ENCODE measurements at places on chromosomes 4 and X.
A peak's percentile ranks its signal among the peaks of the same experiment; 100 is the strongest.

DNA sequence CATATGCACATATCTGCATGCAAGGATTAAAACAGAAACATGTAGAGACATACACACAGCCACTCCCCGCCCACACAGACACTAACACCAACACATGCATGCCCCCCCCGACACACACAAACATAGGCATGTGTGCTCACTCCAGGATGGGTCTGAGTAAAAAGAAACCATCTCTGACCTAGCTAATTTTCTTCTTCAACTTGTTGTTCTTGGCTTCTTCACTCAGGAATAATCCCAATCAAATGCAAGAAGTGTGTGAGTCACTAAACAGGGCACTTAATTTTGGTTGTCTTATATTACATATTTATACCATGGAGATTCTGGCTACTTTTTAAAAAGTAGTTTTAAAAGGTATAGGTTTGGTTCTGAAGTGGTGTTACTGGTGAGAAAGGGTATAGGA, 28.3 kb downstream of the ENOX2 start:
- DNase-seq: no peak

DNA sequence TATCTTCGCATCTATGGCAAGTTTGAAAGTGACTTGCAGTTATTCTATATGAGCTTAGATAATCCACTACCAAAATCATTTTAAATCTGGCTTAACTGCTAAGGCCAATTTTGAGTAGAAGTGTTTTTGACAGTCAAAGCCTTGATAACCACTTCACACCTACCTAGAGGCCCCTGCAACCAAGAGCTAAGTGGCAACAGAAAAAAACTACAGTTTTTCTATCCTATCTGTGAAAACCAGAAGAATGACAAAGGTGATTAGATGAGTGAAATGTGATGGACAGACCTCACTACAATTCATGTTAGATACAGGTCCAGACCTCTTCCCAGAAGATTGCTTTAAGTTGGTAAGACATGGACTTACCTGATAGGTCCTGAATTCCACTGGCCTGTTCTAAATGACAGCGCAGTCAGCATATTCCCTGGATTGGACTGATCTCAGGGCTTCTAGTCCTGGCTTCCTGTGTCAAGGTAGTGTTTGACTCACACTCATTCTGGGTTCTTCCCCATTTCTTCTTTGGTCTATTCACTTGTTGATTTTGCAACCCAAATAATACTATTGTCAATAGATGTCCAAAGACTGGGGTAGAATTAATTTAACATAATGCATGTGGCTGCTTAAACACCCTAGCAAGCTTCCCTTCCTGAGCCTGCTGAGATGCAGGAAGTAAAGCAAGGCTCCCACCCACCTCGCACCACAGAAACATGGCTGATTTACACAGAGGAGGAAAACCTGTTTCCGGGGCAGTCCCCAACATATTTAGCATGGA, 65.1 kb downstream of the PPP3CA start:
- no peak for DNase-seq

- no peak for DNase-seq
Measured at GRCh38 chr4:142706381-142706780, 139.7 kb downstream of the INPP4B start.

DNA sequence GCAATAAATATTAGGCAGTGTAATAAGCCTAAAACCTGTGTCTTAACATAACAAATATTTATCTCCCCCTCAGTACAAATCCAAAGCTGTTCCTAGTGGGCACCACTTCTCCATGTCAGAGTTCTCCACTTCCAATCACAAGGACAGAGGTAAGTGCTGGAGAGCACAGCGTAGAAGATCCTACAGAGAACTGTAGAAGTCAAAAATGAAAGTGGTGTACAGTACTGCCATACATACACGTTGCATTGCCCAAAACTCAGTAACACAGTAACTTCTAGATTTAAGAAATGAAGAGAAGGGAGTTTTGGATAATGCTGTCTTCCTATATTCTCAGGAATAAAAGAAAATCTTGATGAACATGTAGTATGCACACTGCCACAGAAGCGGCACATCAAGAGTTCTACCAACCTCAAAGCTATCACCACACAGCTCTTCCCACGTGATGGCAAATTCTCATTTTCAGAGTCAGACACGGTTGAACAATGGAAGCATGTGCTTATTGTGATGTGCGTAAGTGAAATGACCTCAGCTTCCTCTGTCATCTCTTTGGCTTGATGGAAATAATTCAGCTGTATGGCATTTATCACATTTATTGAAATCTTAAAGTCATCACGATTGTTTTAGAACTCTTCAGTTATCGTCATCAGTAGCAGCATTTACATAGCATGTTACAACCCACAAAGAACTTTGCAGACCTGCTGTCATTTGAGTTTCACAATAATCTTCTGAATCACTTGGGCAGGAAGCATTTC, 27.1 kb upstream of the SPANXN4 start:
- DNase-seq: no peak

DNA sequence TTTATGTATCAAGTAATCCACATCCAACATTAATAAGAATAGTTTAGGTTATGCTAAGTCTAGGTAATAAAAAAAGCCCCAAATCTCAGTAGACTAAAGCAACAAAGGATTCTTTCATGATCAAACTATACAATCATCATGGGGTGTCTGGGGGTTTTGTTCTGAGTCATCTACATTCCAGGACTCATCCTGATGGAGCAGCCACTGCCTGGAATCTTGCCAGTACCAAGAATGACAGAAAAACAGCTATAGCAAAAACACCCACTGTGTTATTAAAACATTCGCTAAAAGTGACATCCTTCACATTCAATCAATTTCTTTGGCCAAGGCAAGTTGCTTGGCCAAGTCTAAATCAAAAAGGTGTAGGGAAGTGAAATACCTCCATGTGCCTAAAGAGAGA, 3.9 kb upstream of the ARHGEF38 start:
- no peak for DNase-seq

GRCh38 chrX:110847334-110847733, 51.7 kb upstream of the CHRDL1 start:
- DNase-seq: no peak

DNA sequence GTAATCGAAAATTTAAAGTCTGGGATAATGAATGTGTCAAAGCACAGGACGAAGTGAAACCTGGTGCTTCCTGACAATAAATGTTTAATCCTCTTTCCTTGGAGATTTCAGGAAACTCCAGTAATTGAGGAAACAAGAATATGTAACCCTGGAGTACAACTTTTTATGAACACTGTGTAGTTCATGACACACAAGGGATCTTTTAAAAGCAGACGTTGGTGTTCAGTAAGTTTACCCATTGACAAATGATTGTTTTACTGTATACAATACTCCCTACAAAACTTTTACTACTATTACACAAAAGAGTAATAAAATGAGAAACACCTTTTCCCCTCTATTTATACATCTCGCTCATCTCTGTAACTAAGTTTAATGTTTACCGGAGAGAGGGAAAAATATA, 312.4 kb downstream of the PPARGC1A start:
- DNase-seq: no peak

DNA sequence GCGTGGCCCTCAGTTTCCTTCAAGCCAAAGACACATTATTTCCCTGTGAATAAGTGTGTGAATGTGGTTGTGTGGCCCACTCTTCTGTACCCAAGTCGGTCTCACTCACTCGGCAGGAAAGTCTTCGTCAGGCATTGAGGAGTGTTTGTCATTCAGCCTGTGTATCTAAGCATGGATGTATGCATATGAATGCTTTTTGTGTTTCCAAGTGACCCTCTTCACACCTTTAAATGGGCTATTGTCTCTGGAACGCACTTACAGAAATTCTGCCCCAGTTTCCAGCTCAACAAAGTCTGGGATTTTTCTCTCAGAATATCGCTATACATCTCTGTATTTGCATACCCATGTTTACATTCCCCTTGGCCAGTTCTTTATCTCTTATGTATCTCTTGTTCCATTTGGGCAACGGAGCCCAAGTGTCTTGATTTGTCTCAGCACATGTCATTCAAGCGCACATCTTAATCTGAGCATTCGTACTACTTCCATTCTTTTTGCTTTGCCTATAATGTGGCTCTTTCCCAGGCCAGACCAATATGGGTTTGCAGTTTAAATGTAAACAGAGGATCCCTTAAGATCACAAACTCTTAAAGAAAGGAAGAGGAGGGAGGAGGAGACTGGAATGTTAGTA, 4.8 kb downstream of the BCOR start:
- no peak for DNase-seq

DNA sequence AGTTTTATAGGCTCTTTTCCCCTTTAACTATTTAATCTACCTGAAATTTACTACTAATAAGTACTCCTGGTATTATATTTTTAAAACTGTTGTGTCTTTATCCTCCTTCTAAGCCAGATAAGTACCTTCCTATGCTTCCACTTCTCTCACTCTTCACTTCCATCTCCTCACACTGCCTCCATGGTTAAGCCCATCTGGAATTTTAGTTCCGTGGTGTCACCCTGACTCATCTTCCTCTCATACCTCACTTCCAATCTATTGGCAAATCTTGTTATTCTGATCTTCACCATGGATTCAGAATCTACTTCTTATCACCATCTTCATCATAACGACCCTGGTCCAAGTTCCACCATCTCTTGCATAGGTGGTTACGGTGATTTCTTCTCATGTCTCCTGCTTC, 32.7 kb upstream of the DAPP1 start:
- DNase-seq: no peak

- DNase-seq: peak; percentile 9
Measured at GRCh38 chr4:8637456-8637984, 45.0 kb downstream of the CPZ start.

DNA sequence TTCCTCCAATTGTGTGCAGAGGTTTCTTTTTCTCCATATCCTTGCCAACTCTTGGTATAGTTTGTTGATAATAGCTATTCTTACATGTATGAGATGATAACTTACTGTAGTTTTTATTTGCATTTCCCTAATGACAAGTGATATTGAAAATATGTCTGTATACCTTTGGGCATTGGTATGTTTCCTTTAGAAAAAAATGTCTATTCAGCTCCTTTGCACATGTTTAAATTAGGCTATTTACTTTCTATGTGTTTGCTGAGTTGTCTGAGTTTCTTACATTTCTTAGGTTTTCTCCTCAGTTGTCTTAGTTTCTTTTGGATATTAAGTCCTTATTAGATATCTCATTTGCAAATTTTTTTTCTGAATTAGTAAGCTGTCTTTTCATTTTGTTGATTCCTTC, 487.3 kb upstream of the EPHA5 start:
- DNase-seq: no peak
